ENCODE measurements at places on chromosomes 7 and 10.
A peak's percentile ranks its signal among the peaks of the same experiment; 100 is the strongest.

DNA sequence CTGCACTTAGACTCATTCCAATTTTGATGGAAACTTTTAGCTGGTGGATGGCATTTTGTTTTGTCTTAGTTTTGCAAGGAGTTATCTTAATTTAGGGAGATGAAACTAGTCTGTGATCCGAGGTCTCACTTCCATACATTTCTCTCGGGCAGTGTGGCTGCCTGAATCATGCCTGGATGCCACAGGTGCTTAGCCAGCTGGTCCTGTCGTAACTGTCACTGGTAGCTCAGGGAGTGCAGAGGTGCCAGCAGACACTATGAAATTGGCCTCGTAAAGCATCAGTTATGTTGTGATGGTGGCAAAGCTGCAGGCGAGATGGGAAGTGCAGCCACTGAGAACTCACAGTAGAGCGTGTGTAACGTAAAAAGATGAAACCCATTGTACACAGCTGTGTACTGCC lies 74.9 kb downstream of the EGFR start:
- DNase-seq = no peak

GRCh38 chr10:27884185-27884641 lies 114.7 kb downstream of the ODAD2 start:
- no peak for DNase-seq

GRCh38 chr10:84846658-84847316 lies 518.4 kb downstream of the CCSER2 start:
- no peak for DNase-seq

GRCh38 chr10:5305374-5305773 lies 59.4 kb upstream of the UCN3 start:
- peak; percentile 93 for DNase-seq

- DNase-seq = no peak
Observed at GRCh38 chr10:105274556-105275070, 633.5 kb downstream of the SORCS3 start.

- no peak for DNase-seq
Observed at GRCh38 chr10:126439942-126440341, 51.7 kb upstream of the ADAM12 start.

GRCh38 chr7:91945476-91945875 lies 4.8 kb downstream of the AKAP9 start:
- peak; percentile 88 for DNase-seq

GRCh38 chr7:112547916-112548315 lies 67.1 kb downstream of the LSMEM1 start:
- peak; percentile 52 for DNase-seq

GRCh38 chr7:27239387-27240014 lies 3.1 kb upstream of the EVX1 start:
- no peak for DNase-seq

Measured in GM23248 (cell line).